Panc1 (cell line): ENCODE measurements at places on chromosomes 12 and 14. TPM values are rescaled to one million over a fixed set of nuclear protein-coding genes. Genes with fewer than 3 reads are reported as not detected.

- H3K4me1 ChIP-seq: no peaks in the 10 kb centered on the region
- H3K27me3 ChIP-seq: no peaks in the 10 kb centered on the region; the same call in 1 of the 2 replicates
- DNase-seq: no peak
- no peak overlapping the region for H3K27ac ChIP-seq
Observed at GRCh38 chr12:67690656-67691055, 42.1 kb downstream of the DYRK2 start.

GRCh38 chr12:3336606-3337311 is 154.2 kb upstream of the PRMT8 start:
- no peak overlapping the region for H3K27ac ChIP-seq
- no peak for DNase-seq
- no peaks in the 10 kb centered on the region for H3K4me1 ChIP-seq
- H3K36me3 ChIP-seq: no peaks in the 10 kb centered on the region

The MLXIP gene
- total RNA-seq: 124 TPM

DNA sequence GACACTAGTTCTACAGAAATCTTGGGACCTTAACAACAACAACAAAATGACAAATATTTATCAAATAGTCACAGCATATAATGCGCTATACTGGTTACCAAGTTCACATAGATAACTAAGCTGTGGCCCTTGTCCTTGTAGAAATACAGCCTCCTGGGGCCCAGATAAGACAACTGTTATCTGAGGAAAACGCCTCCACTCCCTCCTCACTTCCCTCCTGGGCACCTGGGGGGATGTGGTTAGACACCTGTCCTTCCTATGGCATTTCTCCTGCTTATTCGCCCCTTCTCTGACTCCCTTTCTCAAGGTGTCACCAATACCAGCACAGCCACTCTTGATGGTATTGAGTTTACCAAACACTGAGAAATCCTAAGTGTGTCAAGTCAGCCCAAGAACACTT is 419.4 kb downstream of the RAD51B start:
- peaks cover 1% of the 10 kb centered on the region; the same call in 1 of the 2 replicates for H3K4me1 ChIP-seq
- peak overlapping the region; percentile 72; the same call in 1 of the 2 replicates for H3K27ac ChIP-seq
- no peak for DNase-seq
- no peaks in the 10 kb centered on the region for H3K36me3 ChIP-seq

GRCh38 chr12:14577344-14577743 is 9.7 kb upstream of the PLBD1 start:
- no peaks in the 10 kb centered on the region for H3K36me3 ChIP-seq
- H3K27me3 ChIP-seq: no peaks in the 10 kb centered on the region
- H3K4me3 ChIP-seq: no peak overlapping the region
- H3K27ac ChIP-seq: no peak overlapping the region
- no peaks in the 10 kb centered on the region for H3K4me1 ChIP-seq
- no peak for DNase-seq

DNA sequence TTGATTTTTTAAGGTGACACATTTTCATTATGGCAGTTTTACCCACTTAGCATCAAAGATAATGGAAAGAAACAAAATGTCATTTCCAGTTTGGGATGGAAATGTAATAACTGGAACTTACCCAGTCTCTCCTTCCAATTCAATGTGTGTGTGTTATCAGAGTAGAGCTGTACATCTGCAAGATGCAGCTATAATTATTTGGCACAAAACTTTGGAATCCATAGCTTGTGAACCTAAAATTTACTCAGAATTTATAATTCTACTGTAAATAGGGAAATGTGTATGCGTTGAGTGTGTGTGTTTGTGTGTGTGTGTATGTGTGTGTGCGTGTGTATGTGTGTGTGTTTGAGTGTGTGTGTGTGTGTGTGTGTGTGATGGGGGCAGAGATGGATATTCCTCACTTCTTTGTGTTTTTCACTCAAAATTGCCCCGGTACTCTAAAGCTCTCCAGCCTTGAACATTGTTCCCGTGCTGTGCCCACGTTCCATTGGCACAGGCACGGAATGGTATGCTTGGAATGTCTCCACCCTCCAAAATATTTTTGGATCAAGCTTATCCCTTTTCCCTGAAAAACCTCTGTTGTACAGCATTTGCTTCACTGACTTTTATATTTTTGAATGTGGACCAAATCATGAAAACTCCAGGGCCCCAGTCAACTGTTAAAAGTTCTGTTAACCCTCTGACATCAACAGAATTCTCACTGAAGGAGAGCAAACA is 150.2 kb upstream of the BMP4 start:
- no peak for DNase-seq
- H3K27me3 ChIP-seq: no peaks in the 10 kb centered on the region
- no peaks in the 10 kb centered on the region for H3K4me1 ChIP-seq
- no peak overlapping the region for H3K27ac ChIP-seq

- no peak overlapping the region for H3K4me3 ChIP-seq
- H3K36me3 ChIP-seq: no peaks in the 10 kb centered on the region
- H3K27me3 ChIP-seq: peaks cover 4% of the 10 kb centered on the region; the same call in 1 of the 2 replicates
- H3K27ac ChIP-seq: no peak overlapping the region
- no peak for DNase-seq
Observed at GRCh38 chr12:95976416-95976832, 19.7 kb downstream of the HAL start.

The CARMIL3 gene
- 0.15 TPM for total RNA-seq

GRCh38 chr14:90630171-90630806 is 185.9 kb downstream of the TTC7B start:
- no peaks in the 10 kb centered on the region for H3K36me3 ChIP-seq
- no peak for DNase-seq
- H3K4me3 ChIP-seq: no peak overlapping the region

DNA sequence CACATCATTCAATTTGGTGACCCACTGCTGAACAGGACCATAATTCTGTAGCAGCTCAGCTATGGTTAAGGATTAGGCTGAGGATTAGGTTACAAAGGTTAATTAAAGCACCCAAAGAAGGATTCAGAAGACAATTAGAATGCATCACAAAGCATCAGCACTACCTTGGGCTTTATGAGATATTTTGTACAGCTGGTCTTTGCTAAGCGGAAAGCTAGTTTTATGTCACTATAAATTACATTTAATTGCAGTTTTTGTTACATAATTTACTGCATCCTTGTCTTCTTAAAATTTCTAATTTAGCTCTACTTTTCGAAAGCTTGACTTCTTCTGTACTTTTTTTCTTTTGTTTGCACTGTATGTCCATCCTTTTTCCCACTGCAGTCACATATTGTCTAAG is 711.5 kb downstream of the RPS29 start:
- H3K4me3 ChIP-seq: no peak overlapping the region
- H3K27ac ChIP-seq: no peak overlapping the region
- no peaks in the 10 kb centered on the region for H3K36me3 ChIP-seq
- no peak for DNase-seq

The CLEC1A gene
- total RNA-seq: 0.41 TPM

- H3K4me1 ChIP-seq: no peaks in the 10 kb centered on the region
- DNase-seq: no peak
- no peaks in the 10 kb centered on the region for H3K27me3 ChIP-seq
- no peak overlapping the region for H3K4me3 ChIP-seq
- no peak overlapping the region for H3K27ac ChIP-seq
- no peaks in the 10 kb centered on the region for H3K36me3 ChIP-seq
Observed at GRCh38 chr14:94087891-94088290, 6.8 kb downstream of the IFI27L1 start.

- no peak for DNase-seq
- H3K27me3 ChIP-seq: no peaks in the 10 kb centered on the region
Observed at GRCh38 chr12:3280967-3281366, 203.8 kb downstream of the TSPAN9 start.

DNA sequence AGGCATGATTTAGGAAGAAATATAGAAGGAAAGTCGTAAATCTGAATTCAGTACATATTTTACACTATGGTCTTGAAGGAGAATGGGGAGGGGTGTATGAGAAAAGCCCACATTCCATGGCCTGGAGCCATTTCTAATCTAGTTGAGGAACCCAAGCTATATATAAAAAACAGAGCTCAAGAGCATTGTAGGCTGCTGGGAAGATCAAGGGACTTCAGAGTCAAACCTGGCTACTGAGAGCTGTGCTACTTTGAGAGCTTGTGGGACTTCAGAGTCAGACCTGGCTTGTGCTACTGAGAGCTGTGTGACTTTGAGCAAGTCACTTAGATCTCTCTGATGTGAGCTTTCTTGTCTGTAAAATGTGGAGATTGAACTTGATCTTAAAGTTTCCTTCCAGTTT is 58.7 kb downstream of the TBK1 start:
- no peak overlapping the region for H3K27ac ChIP-seq
- H3K27me3 ChIP-seq: no peaks in the 10 kb centered on the region
- H3K4me3 ChIP-seq: no peak overlapping the region
- no peaks in the 10 kb centered on the region for H3K4me1 ChIP-seq
- DNase-seq: no peak
